Bronchial epithelial cell (primary cell): ENCODE measurements at places on chromosomes 11 and 22.

- no peak for DNase-seq
Observed at GRCh38 chr11:89458716-89459115, 32.5 kb downstream of the NOX4 start.

- no peak for DNase-seq
Observed at GRCh38 chr22:44389181-44389580, 76.4 kb upstream of the SHISAL1 start.

- no peak for DNase-seq
Observed at GRCh38 chr22:46602025-46602424, 18.2 kb upstream of the GRAMD4 start.

DNA sequence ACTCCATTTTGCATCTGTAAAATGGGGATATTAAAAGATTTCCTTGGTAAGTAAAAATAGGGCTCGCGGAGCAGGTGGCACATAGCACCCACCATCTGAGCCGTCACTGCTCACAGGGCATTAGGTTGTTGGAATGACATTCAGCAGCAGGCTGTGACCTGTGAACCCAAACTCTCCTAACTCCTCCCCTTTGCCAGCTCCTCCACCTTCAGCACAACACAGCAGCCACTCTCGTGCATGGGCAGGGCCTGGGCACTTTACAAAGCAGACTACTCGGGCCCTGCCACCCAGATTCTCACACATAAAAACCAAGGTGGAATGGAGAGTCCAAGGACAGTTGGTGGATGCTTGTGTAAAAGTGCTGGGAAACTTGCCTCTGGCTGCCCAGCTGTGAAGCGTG, 77.2 kb downstream of the FLI1 start:
- DNase-seq, result no peak

- peak; percentile 68 for DNase-seq
Observed at GRCh38 chr22:39254789-39255298, 10.1 kb upstream of the PDGFB start.

DNA sequence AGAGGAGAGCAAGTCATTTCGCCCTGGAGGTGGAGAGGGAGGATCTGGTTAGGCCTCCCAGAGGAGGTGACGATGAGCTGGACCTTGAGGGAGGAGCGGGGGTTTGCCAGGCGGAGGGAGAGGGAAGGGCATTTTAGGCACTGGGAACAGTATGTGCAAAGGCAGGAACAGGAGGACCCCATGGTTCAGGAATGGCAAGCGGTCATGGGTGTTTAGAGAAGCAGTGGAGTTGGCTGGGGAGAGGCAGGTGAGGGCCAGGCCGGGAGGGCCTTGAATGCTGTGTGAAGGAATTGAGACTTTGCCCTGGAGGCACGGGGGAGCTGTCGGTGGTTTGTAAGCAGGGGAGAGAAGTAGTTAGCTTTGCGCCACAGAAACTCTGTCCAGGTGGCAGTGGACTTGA, 10.3 kb downstream of the PRDM11 start:
- no peak for DNase-seq

DNA sequence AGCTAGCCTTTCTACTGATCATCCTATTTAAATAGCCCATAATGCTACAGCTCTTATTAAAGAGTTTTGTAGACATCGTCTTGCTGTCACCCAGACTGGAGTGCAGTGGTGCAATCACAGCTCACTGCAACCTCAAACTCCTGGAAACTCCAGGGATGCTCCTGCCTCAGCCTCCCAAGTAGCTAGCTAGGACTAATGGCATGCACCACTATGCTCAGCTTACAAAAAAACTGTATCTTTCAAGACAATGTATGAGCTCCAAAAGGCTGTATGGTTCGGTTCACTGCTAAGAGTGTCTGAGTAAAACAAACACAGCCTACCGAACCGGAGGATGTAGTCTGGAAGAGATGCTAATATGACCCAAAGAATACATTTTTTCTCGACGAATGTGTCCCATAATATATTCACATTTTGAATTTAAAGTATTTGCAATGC, 2.6 kb downstream of the TAF1D start:
- DNase-seq, result peak; percentile 25

- DNase-seq, result no peak
Observed at GRCh38 chr11:48031602-48032001, 51.2 kb downstream of the PTPRJ start.

DNA sequence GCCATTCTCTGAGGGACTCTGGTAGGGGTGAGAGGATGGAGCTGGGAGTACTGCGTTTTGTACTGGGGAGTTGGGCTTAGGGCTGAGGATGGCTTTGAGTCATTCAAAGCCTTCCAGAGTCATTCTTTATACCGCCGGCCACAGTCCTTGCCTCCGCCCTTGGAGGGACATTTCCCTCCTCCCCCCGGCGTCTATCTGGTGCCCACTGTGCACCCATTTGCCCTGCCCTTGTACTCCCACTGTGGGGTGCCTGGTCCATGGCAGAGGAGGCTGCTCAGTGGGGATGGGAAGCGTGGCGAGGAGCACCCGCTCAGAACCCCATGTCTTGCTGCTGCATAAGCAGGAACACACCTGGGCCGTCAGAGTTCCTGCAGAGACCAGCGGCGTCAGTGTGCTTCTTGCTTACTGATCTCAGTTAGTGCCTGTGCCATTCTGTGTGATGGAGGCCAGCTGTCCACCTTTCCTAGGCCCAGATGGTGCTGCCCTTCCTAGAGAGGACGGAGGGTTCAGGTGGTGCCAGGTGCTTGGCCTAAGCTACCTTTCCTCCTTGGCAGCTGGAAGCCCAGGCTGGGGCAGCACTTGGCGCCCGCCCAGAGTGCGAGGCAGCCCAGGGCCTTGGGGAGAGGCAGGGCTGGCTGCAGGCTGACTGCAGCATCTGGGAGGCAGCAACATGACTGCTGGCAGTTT, 23.3 kb upstream of the TMEM191C start:
- DNase-seq, result no peak

GRCh38 chr11:33712436-33712835, 11.8 kb upstream of the C11orf91 start:
- DNase-seq, result no peak

GRCh38 chr22:18133452-18133851, 16.5 kb upstream of the USP18 start:
- DNase-seq, result no peak

- no peak for DNase-seq
Observed at GRCh38 chr22:37501610-37502341, 15.6 kb upstream of the MFNG start.

- DNase-seq, result peak; percentile 12
Observed at GRCh38 chr11:37519781-37520180, 921.7 kb upstream of the RAG2 start.

GRCh38 chr22:31836010-31836409, 82.2 kb downstream of the DEPDC5 start:
- no peak for DNase-seq

DNA sequence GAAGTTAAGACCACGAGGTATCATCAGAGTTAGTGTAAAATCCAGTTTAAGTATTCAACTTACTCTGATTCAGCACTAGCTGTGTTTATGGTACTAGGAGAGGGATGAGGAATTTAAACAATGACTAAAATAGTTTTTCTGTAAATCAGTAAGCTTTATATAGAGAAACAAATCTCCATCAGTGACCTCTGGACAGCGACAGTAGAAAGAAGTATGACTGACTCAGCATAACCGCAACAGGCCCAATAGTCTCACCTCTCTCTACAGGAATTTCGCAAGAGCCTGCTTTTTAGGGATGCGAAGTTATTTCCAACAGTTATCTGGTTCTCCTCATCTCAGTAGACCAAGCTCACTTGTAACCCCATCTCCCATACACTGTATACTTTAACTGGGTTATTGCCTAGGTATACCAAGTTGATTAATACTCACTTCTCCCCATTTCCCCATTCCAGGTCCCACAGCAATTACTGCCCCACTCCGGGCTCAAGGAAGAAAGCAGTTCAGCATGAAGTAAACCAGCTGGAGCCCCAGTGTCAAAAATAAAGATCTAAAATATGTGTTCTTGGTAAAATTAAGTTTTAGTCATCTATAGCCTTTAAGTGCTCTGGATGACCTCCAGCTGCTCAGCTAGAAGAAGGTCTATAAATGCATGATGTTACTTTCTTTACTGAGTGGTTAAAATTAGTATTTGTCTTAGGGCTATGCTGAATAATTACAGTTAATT, 770.6 kb upstream of the CCDC90B start:
- no peak for DNase-seq

- peak; percentile 9 for DNase-seq
Observed at GRCh38 chr22:18987765-18988164, 51.7 kb upstream of the PRODH start.

DNA sequence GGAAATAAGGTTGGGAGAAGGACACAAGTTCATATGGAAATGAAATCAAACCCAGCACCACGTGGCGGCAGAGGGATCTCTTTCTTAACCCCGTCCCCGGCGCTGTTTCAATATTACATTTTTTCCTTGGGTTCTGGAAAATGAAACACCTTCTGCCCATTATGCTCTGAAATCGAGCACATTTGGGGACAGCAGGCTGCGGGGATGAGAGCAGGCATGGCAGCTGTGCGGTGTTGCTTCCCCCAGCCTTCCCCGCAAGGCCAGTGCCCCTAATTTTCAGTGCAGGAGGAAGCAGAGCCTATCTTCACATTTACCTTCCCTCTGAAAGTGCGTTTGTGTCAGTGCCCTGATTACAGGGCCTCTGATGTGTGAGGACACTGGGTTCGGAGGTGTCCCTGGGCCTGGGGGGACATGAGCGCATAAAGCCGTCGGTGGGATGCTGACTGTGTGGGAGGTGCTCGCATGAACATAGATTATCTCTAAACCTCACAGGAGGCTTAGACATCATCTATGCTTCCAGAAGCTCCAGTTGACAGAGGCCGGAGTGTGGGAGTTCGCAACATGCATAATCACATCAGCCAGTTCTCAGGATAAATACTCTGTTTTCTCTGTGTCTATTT, 921.3 kb downstream of the BRD1 start:
- DNase-seq, result no peak

- DNase-seq, result no peak
Observed at GRCh38 chr22:50529416-50529896, 356 bp downstream of the TYMP start.
